ENCODE measurements at places on chromosomes 1 and 21.
A peak's percentile ranks its signal among the peaks of the same experiment; 100 is the strongest.

DNA sequence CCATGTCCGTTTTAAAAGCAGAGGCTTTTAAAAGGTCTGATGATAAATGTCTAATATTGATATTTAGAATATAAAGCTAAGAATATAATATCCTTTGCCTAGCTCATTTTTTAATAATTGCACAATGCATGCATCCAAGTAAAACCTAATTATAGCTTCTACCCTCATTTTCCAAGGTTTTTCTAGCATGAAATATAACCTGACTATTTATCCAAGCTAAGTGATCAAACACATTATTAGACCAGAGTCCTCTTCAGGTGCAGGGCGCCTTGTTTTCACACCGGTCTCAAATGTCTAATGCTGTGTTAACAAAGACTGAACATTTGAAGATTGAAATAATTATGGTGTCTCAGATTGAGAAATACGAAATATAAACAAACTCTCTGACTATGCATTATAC, 648.9 kb upstream of the CXADR start:
- DNase-seq = no peak

DNA sequence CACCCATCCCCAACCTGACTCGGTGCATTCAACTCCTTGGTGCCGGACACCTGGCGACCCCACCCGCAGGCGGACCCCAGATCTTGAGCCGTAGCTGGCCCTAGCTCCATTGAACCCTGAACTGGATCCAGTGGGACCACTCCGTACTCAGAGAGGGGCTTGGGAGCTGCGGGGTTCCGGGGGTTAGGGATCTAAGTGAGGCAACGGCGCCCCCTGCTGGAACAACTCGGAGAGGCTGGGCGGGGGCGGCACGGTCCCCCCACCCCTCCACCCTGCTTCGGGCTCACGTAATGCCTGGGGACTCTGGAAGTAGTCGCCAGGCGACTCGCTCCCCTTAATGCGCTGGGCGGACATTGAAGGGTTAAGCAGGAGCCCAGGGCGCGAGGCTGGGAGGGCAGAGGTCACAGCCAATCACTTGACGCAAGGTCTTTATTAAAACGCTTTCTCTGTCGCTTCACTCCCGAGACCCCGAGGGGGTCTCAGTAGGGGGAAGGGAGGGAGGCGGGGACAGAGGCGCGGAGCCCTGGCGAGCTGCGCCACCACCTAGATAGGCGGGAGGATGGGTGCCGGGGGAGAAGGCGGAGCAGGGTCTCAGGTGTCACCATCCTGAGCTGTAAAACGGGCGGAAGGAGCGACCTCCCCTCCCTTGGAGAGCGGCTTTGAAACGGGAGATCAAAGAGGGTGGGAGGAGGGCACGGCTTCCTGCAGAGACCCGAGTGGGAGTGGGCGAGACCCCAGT, 704 bp upstream of the CRABP2 start:
- DNase-seq = peak; percentile 90

DNA sequence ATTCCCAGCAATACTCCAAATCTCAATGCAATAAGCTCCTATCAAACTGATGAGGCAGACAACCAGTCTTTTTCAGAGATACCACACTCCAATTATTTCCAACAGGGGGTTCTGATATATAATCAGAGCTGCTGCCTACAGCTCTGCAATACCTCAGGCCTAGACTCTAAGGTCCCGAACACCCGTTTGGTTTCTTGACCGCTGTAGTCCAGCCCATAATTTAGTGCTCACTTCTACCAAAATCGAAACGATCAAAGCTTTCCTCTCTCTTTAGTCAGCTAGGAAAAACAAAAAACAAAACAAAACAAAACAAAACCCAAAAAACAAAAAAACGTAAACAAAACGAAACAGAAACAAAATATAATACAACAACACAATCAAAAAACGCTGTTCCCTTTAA, 453.0 kb downstream of the NEGR1 start:
- no peak for DNase-seq

GRCh38 chr1:174954073-174954460, 45.7 kb upstream of the CACYBP start:
- DNase-seq = no peak

- no peak for DNase-seq
Measured at GRCh38 chr1:113950908-113951307, 21.8 kb downstream of the HIPK1 start.

DNA sequence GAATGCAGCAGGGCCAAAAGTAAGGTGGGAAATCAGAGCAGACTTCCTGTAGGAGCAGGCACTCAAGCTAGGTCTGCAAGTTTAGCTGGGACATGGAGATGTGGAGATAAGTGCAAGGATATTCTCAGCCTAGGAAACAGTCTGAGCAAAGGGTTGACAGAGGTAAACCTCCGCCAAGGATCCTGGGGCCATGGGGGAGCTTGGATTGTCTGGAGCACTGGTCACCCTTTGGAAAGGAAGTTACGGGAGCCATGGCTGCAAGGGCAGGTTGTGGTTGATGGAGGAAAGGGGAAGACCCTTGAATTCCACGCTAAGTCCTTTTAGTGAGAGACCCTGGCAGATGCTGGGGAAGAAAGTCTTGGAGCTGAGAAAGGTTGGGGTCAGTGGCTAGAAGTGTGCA, 150.9 kb downstream of the PTPRU start:
- DNase-seq = no peak

DNA sequence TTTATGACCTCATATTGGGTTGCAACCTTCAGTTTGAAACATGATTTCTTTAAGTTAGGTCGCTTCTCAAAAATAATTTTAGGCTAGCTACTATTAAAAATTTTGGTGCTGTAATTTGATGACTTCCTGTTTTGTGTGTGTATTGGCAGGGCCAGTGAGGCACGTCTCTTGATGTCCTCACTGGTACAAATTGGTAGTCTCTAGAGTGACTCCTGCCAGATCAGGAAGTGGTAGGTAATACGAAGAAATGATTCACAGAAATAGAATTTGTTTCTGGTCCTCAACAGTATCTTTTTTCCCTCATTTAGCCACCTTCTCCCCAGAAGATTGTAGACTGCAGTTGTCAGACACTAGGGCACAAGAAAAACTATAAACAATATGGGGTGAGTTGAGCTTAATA, 120.9 kb upstream of the KIAA1614 start:
- no peak for DNase-seq

DNA sequence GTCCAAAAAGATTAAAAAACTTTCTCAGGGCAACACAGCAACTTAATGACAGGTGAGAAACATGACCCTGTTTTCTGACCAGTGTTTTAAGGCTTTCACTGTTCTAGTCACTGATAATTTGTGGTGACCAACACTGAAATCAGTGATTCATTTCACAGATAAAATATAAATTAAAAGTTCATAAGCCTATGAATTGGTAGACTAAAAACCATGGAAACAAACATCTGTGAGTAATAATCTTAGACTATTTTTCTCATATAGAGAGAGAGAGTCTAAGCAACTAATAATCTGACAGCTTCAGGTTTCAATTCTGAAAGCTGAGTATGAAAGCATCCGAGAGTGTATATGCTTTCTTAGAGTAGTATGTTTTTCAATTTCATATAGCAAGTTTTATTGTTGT, 536.9 kb downstream of the ADGRL2 start:
- DNase-seq = no peak

- DNase-seq = peak; percentile 70
Measured at GRCh38 chr1:116498789-116499628, 71.8 kb downstream of the CD58 start.

Data from right hindlimb (tissue), 1 donor.